SK-MEL-5 (cell line): ENCODE measurements at places on chromosomes 6 and 20. TPM values are rescaled to one million over a fixed set of nuclear protein-coding genes. Genes with fewer than 3 reads are reported as not detected.
A peak's percentile ranks its signal among the peaks of the same experiment; 100 is the strongest.

DNA sequence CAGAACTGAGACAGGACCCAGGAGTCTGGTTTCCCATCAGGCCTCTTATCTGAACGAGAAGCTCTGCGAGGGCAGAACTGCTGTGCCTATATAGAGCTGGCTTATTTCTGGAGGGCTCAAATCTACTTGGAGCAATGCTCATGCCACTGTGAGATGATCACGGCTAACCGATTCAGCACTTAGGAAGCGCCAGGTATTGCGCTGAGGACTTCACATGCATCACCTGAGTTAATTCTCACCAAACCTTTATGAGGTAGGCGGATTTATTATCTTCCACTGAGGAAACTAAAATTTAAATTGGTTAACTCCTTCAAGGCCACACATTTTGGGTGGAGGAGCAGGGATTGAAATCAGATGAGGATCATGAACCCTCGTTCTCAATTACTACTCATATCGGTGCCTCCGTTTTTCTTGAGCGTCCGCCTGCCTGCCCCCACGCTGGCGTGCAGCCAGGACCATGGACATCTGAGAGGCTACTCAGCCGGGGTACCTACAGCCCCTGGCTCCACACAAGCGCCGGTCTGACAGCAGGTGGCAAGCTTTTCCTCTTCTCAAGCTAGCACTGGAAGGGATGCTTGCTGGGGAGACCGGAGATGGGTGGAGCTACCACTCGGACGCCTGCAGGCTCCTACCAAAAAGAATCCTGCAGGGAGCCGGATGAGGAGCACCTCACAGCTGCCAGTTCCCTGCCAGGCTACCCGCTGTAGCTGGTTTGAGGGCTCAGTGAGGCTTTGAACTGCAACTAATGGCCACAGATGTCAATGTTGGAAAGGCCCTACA, 1.0 kb upstream of the PCIF1 start:
- DNase-seq = peak; percentile 80

GRCh38 chr6:104566411-104566810, 293.3 kb downstream of the HACE1 start:
- DNase-seq = no peak

DNA sequence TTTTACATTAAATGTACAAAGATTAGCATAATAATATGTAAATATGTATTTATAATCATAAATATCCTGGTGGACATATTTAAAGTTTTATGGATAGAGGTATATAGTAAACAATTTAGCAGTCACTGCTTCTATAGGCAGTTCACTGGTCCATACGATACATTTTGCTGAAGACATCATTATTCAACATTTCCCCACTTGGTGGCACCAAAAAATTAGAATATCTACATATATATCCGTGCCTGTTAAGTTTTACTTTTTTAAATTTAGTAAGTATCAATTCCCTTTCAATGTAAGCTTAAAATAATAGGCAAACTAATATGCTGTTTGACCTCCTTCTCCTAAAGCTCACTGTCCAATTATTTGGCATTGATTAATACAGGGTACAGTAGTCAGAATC, 64.2 kb downstream of the LMBRD1 start:
- DNase-seq = peak; percentile 43

GRCh38 chr20:25288291-25289181, 40.7 kb downstream of the PYGB start:
- DNase-seq = no peak

GRCh38 chr20:37519508-37520418, 1.3 kb upstream of the NNAT start:
- DNase-seq = peak; percentile 29

DNA sequence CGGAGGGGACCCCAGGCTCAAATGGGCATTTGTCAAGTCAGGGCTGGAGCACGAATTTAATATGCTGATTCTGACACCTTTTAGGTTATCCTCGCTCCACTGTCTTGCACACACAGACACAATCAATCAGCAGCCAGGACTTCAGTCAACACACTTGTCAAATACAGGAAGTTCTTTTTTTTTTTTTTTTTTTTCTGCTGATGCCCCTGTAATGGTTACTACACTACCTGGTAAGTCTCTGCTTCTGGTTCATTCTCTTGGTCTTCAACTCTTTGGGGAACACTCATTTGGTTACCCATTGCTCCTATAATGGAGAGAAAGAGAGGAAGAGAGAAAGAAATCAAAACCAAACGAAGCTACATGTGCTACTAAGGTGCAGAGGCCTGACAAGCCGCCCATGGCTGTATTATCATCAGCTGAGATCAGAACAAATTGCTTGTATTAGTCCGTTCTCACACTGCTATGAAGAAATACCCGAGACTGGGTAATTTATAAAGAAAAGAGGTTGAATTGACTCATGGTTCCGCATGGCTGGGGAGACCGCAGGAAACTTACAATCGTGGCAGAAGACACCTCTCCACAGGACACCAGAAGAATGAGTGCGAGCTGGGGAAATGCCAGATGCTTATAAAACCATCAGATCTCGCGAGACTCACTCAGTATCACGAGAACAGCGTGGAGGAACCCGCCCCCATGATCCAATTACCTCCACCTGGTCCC, 11.8 kb downstream of the BCAS1 start:
- DNase-seq = no peak

GRCh38 chr6:137763436-137763835, 103.6 kb upstream of the TNFAIP3 start:
- peak; percentile 42 for DNase-seq

DNA sequence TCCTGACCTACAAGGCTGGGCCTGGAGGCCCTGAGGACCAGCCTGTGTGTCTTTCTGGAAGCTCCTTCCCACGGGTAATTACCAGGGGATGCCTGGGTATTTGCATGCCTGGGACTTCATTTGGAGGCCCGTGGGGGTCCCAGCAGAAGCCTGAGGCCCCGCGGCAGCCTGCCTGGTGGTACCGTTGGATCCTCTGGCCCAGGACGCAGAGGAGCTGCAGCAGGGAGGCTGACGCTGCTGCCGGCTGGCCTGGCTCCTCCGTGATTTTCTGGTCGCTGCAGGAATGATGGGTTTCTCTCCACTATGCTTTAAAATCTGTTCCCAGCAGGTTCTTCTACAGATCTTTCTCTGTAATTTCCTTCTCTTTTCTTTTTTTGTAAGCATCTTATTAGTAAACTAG, 6.5 kb downstream of the CABLES2 start:
- DNase-seq = no peak

DNA sequence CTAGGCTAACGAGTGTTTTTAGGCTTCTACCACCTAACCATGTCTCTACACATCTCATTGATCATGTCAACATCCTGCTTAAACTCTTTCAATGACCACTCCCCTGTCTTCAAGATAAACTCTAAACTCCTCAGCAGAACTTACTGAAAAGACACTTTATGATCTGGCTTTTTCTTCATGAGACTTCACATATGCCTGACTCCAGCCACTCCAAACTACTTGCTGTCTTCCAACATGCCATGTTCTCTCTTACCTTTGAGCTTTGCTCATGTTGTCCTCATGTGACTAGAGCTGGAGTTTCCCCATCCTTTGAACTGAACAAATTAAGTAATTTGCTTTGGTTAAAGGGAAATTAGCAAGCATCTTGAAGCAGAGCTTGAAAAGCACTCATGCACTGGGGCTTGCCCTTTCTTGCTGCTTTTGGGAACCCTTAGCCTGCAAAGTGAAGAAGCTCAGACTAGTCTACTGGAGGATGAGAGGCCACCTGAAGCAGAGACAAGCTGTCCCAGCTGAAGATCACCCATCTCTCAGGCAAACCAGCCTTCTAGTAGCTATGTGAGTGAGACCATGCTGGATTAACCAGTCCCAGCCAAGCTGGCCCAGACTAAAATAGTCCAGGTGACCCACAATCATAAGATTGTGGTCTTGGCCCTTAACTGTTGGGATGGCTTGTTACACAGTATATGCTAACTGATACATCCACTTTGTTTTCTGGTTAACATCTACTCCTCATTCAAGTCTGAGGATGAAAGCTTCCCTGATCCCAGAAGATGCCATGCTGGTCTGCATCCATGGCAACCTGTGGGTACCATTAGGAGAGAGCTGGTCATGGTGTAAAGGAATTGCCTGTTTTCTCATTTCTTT, 235.8 kb downstream of the GMPR start:
- no peak for DNase-seq

GRCh38 chr6:43834528-43835155, 64.6 kb downstream of the VEGFA start:
- DNase-seq = no peak

DNA sequence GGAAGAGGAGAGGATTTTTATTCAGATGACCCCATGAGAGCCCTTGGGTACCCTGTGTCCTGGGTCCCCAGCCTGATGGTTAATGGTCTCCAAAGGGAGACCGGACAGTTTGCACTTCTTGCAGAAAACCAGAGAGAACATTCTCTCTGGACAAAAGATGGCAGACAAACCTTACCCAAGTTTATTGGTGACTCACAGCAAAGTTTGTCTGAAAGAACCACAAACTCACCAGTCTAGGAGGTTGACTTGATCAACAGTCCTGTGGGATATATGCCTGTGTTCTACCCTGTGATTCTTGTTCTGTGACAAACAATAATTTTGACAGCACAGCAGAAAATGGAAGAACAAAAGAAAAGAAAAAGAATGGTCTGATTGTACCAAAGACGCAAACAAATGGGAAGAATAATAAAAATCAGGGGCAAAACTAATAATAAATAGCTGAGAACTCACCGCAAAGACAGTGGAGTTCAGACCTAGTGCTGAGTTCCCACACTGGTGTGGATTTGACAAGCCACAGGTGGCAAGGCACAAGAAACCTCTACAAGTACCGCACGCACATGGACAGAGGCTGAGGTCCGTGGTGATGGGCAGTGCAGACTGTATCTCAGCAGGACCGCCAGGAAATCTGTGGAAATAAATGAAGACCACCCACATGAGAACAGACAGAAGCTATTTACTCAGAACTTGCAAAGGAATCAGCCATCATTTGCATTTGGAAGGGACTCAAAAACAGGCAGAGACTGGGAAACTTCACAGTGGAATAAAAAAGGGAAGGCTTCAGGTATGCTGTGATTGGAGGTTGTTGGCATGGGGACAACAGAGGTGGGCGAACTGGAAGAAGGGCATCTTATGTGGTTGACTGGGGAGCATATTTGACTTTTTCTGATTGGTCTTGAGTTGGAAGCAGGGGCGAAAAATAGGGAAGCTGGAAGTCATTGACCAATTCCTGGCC, 246.3 kb upstream of the RNF24 start:
- DNase-seq = no peak

- DNase-seq = no peak
Measured at GRCh38 chr20:33119725-33120720, 40.6 kb downstream of the BPIFB4 start.

GRCh38 chr20:50202677-50203076, 12.0 kb downstream of the CEBPB start:
- DNase-seq = no peak

DNA sequence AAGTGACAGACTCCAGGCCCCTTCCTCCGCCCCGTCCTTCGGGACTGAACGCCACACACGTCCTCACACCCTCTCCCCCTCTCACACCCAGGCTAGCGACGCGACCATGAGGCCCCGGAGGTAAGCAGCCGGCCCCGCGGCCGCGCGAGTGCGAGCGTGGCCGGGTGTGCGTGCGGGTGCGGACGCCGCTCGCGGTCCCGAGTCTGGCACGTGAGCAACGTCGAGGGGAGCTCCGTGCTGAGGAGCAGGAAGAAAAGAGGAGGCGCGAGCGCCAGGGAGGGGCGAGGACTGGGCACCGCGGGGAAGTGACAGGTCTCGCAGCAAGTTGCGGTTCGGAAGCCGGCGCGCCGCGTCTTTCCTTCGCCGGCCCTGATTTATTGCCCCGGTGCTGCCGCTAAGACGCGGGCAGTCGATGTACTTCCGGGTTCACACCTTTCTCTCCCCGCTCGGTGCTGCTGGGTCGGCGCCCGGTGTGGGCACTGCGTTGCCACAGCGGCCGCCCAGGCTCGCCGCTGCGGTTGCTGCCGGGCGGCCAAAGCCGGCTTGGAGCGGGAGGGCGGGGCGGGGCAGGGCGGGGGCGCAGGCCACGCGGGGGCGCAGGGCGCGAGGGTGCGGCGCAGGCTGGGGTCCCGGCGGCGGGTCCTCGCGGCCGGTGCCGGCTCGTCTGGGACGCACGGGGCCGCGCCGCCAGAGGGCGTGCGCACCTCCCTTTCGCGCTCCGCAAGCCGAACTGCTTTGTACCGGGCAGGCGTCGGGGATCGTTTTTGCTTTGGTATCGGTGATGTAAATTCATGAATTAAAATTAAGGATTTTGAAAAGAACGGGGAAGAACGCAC, 15.8 kb upstream of the LIN28B start:
- DNase-seq = peak; percentile 56

DNA sequence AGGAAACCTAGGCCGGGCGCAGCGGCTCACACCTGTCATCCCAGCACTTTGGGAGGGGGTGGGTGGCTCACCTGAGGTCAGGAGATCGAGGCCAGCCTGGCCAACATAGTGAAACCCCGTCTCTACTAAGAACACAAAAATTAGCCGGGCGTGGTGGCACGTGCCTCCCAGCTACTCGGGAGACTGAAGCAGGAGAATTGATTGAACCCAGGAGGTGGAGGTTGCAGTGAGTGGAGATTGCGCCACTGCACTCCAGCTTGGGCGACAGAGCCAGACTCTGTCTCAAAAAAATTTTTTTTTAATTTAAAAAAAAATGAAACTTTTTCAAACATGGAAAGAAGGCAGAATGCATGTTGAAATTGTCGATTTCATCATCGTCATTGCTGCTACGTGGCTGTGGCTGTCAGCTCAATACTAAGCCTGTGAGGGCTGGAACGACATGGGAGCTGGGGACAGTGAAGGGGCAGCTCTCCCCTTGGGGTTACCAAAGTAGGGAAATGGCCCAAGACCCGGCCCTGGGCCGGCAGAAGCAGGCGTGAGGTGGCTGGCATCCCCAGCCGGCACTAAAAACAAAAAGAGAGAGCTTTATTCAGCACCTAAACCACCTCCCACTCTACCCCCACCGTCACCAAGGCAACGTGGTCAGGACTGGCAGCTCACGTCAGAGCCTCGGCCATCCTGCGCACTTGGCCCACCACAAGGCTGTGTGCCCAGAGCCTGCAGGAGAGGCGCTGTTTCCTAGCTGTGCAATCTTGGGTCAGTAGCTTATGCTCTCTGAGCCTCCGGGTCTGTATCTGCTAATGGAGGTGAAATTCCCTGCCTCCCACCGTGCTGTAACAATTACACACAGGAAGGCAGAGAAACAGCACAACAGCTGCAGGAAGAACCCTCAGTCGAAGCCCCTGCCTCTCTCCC, 30.8 kb downstream of the AGPAT4 start:
- peak; percentile 10 for DNase-seq

DNA sequence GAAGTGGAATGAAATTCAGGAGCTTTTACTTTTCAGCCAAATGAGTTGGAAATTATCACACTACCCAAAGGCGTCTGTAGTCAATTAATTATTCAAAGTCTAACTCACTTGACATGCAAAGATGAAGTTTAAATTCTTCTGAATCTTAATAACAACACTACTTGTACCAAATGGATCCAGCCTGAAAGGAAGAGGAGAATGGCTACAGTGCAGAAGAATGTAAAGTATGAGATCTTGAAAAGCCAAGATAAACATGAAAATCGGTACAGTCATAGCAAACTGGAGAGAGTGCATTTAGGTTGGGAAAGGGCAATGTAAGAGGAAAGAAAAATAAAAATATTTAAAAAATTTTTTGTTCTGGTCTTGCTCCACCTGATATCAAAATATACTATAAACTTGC, 195.5 kb downstream of the SIM1 start:
- no peak for DNase-seq

Gene MEP1A
- not detected in 2 replicates for total RNA-seq

Gene TNF
- total RNA-seq = not detected in 2 replicates

Gene ARMH2
- total RNA-seq = not detected in 2 replicates

Gene CDC5L
- total RNA-seq = 24.6 and 24.9 TPM in 2 replicates

Gene CCN6
- not detected in 2 replicates for total RNA-seq

Gene FAM83C
- not detected in 2 replicates for total RNA-seq

Gene DSN1
- 27.4 and 28.4 TPM in 2 replicates for total RNA-seq

Gene SUMO4
- 0.43 TPM in 1 of 2 replicates, not detected in the other for total RNA-seq

Gene BTN1A1
- not detected in 2 replicates for total RNA-seq
